Renal cortex interstitium (tissue), 15 donors: ENCODE measurements at places on chromosomes 2 and 18. TPM values are rescaled to one million over a fixed set of nuclear protein-coding genes. Genes with fewer than 3 reads are reported as not detected.
A peak's percentile ranks its signal among the peaks of the same experiment; 100 is the strongest.

CD28 gene
- polyA plus RNA-seq: 1.9 TPM

RIT2 gene
- polyA plus RNA-seq: 0.09 TPM

GORASP2 gene
- polyA plus RNA-seq: 83.3 TPM

GKN2 gene
- not detected for polyA plus RNA-seq

SLC16A14 gene
- polyA plus RNA-seq: 9.3 TPM

GRCh38 chr2:217086038-217086522, 226.2 kb upstream of the TNP1 start:
- DNase-seq: no peak

DNA sequence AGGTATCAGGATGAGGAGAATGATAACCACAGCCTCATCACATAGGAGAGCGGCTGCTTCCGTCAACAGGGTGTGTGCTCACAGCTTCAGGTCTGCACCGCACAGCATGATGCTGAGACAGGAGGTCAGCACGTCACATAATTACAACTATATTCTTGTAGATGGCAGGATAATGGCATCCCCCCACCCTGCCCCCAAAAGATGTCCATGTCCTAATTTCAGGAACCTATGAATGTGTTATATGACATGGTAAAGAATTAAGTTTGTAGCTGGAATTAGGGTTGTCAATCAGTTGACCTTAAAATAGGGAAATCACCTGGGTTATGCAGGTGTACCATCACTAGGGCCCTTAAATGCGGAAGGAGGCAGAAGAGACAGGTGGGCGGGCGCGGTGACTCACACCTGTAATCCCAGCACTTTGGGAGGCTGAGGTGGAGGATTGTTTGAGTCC, 73.9 kb downstream of the ARL4C start:
- no peak for DNase-seq

DNA sequence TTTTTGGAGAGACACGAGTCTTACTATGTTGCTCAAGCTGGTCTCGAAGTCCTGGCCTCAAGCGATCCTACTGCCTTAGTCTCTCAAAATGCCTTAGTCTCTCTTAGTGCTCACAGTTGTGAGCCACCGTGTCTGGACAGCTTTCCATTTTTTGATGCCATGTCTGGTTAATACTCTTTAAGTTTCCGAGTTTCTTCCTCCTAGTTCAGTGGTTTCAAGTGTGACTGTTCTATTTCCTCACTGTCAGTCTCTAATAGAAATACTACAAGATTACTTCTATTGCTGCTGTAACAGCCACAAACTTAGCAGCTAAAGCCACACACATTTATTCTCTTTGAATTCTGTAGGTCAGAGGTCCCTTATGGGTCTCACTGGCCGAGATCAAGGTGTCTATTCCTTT, 125.1 kb upstream of the MGAT5 start:
- no peak for DNase-seq

- DNase-seq: no peak
Measured at GRCh38 chr2:177538323-177538722, 145.8 kb downstream of the AGPS start.

GRCh38 chr18:45482286-45482685, 133.0 kb upstream of the SLC14A2 start:
- no peak for DNase-seq

- DNase-seq: no peak
Measured at GRCh38 chr2:120344976-120345581, 857 bp upstream of the INHBB start.

DNA sequence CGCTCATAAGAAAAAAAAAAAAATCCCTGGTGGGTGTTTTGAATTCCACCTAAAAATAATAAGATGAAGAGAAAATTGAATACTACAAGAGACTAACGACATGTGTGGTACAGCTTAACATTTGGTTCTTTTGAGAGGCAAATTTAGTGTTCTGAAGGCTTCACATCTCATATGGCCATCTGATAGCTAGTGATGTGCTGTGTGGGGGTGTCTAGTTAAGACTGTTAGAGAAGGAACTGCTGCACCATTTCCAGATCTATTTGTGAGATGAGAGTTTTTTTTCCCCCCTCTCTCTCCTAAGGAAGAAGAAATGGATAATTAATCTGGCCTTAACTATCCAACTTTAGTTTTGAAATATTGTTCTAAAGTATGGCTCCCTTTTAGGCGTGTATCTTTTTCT, 321.6 kb downstream of the SLC4A3 start:
- no peak for DNase-seq

- DNase-seq: no peak
Measured at GRCh38 chr2:203394519-203395227, 66.5 kb downstream of the ABI2 start.

- no peak for DNase-seq
Measured at GRCh38 chr2:88656690-88657089, 29.4 kb upstream of the EIF2AK3 start.

DNA sequence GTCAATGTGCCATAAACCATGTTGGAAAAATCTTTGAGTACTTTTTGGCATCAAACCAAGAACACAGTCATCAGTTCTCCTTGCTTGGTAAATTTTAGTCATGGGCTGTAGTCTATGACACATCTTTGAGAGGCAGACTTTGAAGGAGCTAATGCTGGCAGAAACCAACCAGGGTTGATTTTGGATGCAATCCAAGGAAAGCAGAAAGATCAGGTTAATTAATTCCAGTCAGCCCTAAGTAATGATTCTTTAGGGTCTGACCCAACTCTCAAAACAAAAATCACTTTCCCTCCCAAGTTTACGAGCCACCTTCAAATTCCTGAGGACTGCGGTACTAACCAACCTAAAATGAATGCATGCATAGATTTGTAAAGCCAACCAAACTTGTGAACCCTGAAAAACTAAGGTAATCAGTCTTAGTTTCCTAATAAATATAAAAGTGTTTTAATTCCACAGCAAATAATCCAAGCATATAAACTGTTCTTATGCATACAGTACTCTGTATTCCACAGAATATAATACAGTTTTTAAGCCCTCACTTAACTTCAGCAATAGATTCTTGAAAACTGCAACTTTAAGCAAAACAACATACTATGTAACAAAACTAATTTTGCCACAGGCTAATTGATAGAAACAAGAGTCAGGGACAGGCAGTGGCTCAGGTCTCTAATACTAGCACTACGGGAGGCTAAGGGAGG, 22.0 kb downstream of the AP1S3 start:
- DNase-seq: peak; percentile 86

- no peak for DNase-seq
Measured at GRCh38 chr2:179951680-179952079, 55.4 kb downstream of the CWC22 start.

GRCh38 chr18:60070631-60071030, 170.8 kb downstream of the PMAIP1 start:
- no peak for DNase-seq

- peak; percentile 91 for DNase-seq
Measured at GRCh38 chr2:69643602-69644505, at the start of gene AAK1. Gene AAK1 (minus strand): TSS chr2:69643739. CDS start chr2:69643040, 699 bp downstream.

GRCh38 chr2:144426981-144427479, 92.9 kb downstream of the ZEB2 start:
- no peak for DNase-seq

DNA sequence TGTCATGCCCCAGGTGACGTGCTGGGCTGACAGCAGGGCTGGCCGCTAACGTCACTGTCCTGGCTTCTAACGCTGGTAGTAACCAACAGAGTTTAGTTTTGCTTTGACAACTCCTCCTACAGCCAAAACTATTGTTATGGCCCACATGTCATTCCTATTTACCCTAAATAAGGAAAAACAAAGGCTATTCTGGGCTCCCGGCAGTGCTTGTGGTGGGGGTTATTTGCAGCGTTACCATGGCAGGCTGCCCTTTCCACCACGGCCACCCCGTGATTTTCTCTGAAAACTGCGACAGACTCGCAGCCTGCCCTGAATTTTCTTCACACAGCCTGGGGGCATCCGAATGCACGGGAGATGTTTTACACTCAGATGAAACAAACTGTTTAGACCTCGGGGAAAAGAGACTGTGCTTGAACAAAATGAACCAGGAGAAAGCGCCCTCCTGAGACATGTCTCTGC, 115.2 kb downstream of the FAM210A start:
- no peak for DNase-seq

DNA sequence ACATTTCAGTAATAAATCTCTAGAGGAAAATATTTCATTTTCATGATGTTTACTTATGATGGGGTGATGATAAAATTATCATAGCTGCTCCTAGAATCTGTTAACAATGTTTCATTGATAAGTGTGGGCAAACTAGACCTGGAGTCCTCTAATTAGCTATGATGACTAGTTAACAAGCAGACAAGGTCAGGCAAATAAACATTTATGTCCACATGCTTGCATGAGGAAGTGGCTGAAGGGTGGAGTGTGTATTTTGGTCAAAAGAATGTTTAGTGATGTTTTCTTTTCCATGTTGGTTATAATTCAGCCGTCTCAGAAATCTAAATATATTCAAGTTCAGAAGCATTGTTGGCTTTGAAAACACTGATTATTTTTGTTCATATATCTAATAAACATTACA, 99.9 kb upstream of the FN1 start:
- peak; percentile 14 for DNase-seq

- no peak for DNase-seq
Measured at GRCh38 chr2:66506265-66506664, 71.3 kb downstream of the MEIS1 start.

GRCh38 chr2:121471532-121472469, 58.9 kb upstream of the RNU4ATAC start:
- no peak for DNase-seq

DNA sequence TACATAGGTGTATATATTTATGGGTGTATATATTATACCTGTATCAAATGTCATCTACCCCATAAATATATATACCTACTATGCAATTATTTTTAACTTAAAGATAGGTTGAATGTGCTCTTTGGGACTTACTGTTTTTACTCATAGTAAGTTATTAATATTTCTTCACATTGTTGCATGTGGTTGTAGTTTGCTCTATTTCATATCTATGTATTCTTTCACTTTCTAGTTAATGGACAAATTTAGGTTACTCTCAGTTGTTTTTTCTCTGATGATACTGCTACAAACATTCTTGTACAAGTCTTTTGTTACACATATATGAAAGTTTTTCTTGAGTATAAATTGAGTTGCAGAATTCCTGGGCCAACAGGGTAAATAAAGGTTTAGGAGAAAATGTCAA, 601.8 kb upstream of the ID2 start:
- DNase-seq: no peak

DNA sequence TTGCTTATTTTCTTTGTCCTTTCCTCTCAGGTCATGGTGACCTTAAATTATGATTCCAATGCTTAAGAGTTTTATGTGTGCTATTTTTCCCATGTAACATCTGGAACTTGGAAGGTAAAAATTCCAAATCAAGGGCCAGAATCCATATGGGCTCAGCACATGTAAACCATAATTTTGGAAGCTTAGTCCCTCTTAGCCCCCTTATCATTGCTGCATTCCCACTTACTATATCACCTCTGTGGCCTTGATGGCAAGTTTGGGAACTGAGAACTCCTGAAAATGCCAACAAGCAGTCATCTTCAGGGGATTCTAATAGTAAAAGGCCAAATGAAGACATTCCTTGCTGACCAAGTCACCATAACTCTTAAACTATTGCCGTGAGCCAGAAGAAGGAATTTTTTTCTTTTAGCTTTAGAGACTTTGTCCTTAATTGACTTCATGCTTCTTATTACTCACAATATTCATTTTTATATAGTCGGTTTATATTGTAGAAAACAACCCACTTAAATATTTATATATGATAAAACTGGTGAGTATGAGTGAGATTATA, 251.4 kb downstream of the SLC8A1 start:
- DNase-seq: no peak
